ENCODE measurements at places on chromosomes 1 and 21. TPM values are rescaled to one million over a fixed set of nuclear protein-coding genes. Genes with fewer than 3 reads are reported as not detected.

Gene HP1BP3
- 210 TPM for total RNA-seq

Gene NIBAN1
- total RNA-seq, result 65.7 TPM

Gene PIGM
- 2.7 TPM for total RNA-seq

Gene PLA2G5
- total RNA-seq, result not detected

Gene DNASE2B
- total RNA-seq, result not detected

Gene PCP4L1
- total RNA-seq, result not detected

Gene PALMD
- total RNA-seq, result not detected

Gene FAM110D
- total RNA-seq, result not detected

Gene LRRC71
- total RNA-seq, result not detected

Gene KCNQ4
- 0.17 TPM for total RNA-seq

Gene SYTL1
- total RNA-seq, result 261 TPM

Gene IGSF5
- total RNA-seq, result not detected

Gene FCN3
- total RNA-seq, result not detected

Gene KRTAP11-1
- not detected for total RNA-seq

Gene TIE1
- not detected for total RNA-seq

Gene C1orf87
- total RNA-seq, result not detected

Gene TMCC2
- total RNA-seq, result 10.2 TPM

Gene SELENBP1
- total RNA-seq, result not detected
